ENCODE measurements at places on chromosomes 6 and 20. TPM values are rescaled to one million over a fixed set of nuclear protein-coding genes. Genes with fewer than 3 reads are reported as not detected.

MAK gene
- 0.01 TPM for polyA plus RNA-seq

- peak; percentile 68 for DNase-seq
These were observed 8.3 kb upstream of the TIAM2 start for GRCh38 chr6:154986787-154987235.

DNA sequence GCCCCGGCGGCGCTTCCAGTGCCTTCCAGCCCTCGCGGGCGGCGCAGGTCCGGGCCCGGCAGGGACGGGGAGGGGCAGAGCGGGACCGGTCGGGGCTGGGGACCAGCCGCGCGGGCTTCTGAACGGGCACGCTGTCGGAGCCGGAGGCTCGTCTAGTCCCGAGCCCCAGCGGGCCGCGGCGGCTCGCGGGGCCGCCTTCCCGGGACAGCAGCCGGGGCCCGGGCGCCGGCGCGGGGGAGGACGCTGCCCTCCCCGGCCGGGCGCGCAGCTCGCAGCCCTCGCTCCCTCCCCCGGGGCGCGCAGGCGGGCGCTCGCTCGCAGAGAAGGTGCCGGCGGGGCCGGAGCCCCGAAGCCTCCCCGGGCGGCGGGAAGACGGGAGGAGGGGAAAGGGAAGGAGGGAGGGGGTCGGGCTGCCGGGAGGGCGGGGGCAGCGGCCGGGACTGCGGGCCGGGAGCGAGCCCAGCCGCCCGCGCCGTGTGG is 696 bp upstream of the SIRPA start:
- peak; percentile 71 for DNase-seq

PACSIN1 gene
- polyA plus RNA-seq: not detected

BMP2 gene
- 1.9 TPM for polyA plus RNA-seq

GRCh38 chr20:1838556-1839279 is 56.5 kb upstream of the SIRPA start:
- no peak for DNase-seq

KHDC1 gene
- polyA plus RNA-seq: 7.0 TPM

GRIK2 gene
- polyA plus RNA-seq: 0.40 TPM

MAS1 gene
- not detected for polyA plus RNA-seq

- no peak for DNase-seq
These were observed 167.8 kb downstream of the LRFN2 start for GRCh38 chr6:40419377-40419776.

Measured in fibroblast of lung (primary cell).